ENCODE measurements at places on chromosomes 5 and 9.

DNA sequence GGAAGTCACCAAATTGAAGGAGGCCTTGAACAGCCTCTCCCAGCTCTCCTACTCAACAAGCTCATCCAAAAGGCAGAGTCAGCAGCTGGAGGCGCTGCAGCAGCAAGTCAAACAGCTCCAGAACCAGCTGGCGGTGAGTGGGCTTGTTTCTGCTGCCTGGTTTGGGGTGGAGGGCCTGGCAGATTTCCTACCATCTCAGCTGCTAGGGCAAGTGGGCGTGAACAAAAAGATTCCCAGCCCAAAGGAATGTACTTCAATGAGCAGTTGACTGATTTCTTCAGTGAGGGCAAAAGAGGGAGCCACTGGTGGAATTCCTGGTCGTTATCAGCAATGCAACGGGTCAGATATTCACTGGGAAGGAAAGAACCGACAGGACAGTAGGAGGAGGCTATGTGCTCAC lies 12.6 kb upstream of the TTC23L start:
- no peak for DNase-seq

GRCh38 chr9:31908158-31908890 lies 476.1 kb upstream of the ACO1 start:
- no peak for DNase-seq

DNA sequence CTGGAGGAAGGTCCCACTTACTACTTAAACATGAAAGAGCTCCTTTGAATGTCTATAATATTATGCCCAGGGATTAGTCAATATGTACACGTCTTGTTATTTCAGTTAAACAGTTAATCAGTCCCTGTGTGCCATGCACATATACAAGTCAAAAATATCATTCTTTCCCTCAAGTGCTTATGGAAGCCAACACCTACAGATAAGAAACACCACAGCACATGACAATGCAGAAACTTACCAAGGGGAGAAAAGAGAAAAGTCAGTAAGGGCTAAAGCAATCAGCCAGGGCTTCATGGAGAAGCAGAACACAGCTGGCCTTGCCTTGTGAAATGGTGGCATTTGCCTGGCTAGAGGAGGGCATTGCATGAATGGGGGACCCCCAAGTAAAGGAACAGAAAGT lies 88.3 kb downstream of the SNCAIP start:
- no peak for DNase-seq

DNA sequence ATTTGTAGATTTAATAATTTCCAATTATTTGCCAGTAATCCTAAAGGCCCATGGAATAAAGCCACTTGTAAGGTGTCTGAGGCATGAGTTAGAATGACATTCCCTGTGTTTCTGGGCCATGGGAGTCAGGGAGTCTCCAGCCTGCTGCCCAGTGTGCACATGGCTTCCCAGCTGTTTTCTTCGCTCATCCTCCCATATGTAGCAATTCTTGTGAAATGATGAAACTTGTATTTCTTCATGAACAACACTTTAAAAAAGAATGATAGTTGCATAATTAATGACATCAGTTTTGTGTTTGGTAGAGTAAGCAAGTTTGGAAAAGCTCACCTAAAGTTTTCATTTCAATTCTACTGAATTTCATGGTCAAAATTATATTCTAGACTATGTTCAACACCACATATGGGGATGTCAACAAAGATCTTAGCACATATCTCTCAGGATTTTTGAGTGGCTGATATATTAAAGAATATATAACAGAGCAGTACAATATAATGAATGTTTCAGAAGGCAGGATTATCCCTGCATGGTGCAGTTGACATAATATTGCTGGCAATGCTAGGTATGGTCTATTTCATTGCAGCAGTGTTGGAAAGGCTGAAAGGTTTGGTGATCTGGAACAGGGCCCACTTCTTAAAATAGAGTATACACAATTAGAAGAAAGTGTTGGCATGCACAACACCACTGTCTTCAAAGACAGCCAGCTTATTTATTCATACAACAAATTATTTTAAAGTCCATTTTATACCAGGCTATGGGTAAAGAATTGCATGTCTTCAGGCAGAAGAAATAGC lies 44.7 kb downstream of the GRIN3A start:
- DNase-seq, result no peak

DNA sequence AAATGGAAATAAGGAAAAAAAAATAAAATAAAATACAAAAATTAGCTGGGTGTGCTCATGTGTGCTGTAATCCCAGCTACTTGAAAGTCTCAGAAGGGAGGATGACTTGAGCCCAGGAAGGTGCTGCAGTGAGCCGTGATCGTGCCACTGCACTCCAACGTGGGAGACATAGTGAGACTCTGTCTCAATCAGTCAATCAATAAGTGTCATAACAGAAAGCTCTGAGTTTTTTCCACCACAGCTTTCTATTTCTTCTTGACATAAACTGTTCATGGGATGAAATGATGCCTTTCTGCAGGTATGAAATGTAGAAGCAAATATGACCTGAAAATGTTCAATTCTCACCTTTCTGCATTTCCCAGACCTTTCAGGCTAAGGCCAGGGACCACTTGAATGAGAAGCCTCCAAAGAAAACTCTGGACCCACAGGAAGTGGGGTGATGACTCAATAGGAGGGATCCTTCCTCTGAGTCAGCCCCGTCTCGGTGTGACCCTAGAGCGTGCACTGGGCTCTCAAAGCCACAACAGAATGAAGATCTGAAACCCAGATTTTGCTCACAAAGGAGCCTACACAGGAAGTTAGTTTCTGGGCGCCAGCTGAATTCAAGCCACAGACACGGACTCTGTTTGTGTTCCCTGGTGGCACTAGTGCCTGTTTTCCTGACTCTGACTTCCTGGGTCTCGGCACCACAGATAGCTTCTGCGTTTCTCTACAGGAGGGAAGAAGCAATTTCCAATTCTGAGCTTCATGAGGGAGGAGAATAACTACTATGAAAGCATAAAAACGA lies 62.0 kb downstream of the ANKH start:
- peak; percentile 80 for DNase-seq

DNA sequence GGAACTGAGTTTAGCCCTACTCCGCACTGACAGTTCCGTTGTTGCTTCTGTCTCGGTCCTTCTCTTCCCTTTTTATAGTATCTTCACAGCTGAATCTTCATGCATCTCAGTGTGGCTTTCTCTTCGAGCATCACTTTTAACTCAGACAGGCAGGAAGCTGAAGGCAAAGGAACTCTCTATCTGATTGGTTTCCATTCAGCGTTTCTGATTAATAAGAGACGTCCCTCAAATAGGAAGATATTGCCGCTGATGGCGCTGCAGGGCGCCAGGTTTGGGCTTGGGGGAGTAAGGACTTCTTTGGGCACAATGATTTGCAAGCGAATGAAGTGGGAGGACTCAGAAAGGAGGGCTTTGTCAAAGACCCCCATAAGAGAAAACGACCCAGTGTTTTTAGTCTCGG lies at the start of gene CDH9:
Gene CDH9, minus strand, starts transcription at position 111 of the 400 bp plus-strand sequence. CDS start 50,253 bp downstream, outside the sequence.
- no peak for DNase-seq

DNA sequence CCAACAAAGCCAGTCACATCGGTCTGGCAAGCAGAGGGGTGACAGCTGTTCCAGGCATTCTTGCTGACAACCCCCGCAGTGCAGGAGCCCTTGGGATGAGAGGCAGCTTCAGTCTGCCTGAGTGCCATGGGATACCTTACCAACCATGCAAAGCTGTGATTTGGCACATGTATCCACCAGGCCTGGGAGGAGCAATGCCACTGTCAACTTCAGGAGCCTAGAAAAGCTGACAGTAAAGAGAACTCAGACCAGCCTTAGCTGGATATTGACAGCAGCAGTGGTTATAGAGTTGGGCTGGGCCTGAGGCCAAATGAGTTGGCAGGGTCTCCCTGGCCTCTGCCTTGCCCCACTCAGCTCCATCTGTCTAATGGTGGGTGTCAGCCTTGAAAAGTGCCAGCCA lies 10.1 kb upstream of the PLPPR1 start:
- no peak for DNase-seq

DNA sequence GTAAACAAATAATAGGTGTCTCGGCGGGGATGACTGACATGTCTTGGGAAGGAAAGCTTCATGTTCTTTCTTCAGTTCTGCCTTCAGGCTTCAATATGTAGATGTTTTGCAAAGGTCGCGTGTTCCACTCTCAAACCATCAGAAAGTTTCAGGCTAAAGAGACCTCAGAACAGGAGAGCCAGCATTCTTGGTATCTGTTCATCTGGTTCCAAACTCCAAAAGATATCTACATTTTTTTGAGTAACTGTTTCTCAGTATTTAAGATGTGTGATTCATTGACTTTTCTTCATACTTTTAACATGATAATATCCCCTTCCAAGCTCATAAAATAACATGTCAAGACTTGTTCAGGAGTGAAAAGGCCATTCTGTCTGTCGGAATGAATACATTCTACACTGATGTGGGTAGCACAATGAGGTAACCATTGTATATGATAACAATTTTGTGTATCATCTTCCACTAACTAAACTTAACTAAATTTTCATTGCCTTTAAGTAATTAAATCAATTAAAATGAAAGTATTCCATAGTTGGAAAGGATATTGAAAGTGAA lies 183.6 kb downstream of the CFAP90 start:
- DNase-seq, result no peak

All from activated T-cell treated with anti-CD3 and anti-CD28 coated beads, Interleukin-2, amount 50 U/mL, for 48 hours (primary cell).